Activated CD4-positive, alpha-beta T cell treated with anti-CD3 and anti-CD28 coated beads, Interleukin-2, Interleukin-4, amounts not matched to agents 100 ng/mL and 50 ng/mL, durations not matched to agents 16 hours and 8 hours (primary cell): ENCODE measurements at places on chromosomes 3 and 15.
A peak's percentile ranks its signal among the peaks of the same experiment; 100 is the strongest.

GRCh38 chr3:126678693-126679317, 23.9 kb upstream of the TXNRD3 start:
- DNase-seq, result no peak

DNA sequence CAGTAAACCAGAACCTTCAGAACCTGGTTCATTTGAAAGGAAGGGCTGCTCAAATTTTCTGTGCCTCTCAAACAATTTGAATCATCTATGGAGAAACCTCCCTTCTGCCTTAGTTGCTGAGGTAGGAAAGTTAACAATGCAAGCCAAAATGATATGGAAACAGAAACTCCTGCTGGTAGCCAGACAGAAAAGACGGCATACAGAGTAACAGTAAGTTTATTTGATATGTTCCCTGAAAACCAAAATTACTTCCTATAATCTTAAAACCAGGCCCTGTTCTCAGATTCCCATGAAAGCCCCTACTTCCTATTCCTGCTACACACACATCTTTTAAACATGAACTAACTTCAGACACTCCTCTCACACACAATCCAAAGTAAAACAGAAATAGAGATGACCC, 86.2 kb downstream of the TBC1D5 start:
- no peak for DNase-seq

- peak; percentile 75 for DNase-seq
Measured at GRCh38 chr15:90665288-90666134, 51.6 kb upstream of the BLM start.

GRCh38 chr3:150216041-150216811, 191.9 kb upstream of the TSC22D2 start:
- no peak for DNase-seq

DNA sequence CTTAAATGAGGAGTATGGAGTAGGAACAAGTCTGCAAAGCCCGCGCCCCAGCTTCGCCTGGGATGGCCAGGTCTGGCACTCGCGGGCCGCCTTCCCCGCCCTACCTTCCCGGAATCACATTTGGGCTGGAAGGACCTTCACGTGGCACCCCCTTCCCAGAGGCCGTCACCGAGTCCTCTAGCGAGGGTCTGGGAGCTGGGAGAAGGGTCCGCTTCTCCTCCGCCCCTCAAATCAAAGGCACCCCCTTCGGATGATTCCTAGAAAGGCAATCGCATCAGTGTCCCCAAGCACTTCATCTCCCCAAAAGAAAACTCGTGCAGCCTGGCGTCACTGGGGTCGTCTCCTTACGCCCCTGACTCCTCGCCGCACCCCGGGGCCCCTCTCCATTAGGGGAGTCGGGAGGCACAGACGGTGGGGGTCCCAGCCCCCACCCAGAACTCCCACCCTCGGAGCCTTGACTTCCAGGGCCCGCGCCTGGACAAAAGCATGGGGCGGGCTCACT, 380 bp downstream of the MYLK start:
- no peak for DNase-seq

DNA sequence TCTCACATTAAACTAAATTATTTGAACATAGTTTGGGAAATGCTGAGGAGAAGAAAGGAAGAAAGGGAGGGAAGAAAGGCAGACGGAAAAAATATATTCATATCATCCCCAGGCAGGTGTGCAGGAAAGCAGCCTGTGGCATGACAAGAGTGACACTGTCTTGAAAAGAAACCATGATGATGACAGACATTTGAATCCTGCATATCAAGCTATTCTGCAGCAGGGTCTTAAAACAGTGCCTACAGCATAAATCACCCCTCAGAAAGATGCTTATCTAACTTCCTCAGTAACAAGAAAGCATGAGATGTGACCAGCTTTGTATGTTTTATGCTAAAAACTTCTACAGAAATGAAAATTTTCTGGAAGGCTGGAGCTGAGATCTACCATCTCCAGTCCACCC, 144.5 kb upstream of the GRM7 start:
- no peak for DNase-seq

- no peak for DNase-seq
Measured at GRCh38 chr3:173938616-173939015, 541.1 kb downstream of the NLGN1 start.

- DNase-seq, result no peak
Measured at GRCh38 chr3:167887096-167887495, 151.6 kb downstream of the SERPINI1 start.

DNA sequence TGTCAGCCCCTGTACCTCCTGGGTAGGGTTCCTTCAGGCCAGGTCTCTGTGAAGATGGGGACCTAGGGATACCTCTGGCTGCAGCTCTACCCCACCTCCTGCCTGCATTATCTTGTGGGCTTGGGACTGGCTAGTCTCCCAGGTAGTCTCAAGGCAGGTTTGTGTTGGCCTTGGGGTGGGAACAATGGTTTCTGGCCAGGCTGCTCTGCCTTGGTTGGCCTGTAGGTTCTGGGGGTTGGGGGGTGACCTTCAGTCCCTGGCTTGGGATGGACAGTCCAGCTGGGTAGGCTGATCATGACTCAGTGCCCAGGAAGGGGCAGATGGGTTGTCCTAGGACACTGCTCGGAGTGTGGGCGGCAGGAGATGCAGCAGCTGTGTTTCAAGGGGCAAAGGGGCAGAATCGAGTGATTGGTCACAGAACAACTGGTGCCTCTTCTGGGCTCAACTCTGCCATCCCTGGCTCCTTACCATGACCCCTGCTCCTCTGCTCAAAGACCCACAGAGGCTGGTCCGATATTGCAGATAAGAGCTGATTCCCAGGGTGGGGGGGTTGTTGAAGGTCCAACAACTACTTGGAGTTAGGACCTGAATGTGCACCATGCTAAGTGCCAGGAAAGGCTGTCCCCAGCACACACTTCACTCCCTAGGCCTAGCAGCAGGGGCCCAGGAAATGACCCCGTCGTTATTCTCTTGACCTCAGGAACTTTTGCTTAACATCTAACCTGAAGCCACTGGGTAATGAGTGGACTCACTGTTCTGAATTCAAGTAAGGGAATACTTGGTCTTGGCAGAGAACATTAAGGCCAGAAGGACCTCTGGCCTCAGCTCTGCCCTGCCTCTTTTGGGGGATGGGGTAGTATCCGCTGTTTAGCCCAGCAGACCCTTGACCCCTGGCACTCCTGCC, 18.1 kb upstream of the BSN start:
- no peak for DNase-seq

- peak; percentile 19 for DNase-seq
Measured at GRCh38 chr15:89575656-89576416, 567 bp downstream of the TICRR start.

GRCh38 chr3:43997788-43998369, 243.8 kb upstream of the TOPAZ1 start:
- no peak for DNase-seq
